ENCODE measurements at places on chromosomes 13 and 19.
A peak's percentile ranks its signal among the peaks of the same experiment; 100 is the strongest.

DNA sequence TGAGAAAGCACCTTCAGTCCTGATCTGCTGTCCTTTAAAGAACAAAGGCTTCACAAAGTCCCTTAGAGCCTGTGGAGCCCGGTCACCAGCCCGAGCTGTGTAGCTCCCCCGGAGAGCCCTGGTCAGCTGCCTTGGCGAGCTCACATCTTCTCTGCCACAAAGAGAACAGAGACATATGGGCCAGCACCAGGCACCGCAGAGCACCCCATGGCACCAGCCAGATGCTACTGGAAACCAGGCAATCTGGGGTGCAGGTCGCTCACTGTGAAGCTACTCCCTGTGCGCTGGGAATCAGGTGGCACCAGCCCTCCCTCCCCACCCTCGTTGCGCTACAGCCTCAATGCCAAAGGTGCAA, 44.3 kb upstream of the F7 start:
- DNase-seq: no peak

- DNase-seq: no peak
These were observed 767 bp downstream of the ETV2 start for GRCh38 chr19:35642312-35642711.

DNA sequence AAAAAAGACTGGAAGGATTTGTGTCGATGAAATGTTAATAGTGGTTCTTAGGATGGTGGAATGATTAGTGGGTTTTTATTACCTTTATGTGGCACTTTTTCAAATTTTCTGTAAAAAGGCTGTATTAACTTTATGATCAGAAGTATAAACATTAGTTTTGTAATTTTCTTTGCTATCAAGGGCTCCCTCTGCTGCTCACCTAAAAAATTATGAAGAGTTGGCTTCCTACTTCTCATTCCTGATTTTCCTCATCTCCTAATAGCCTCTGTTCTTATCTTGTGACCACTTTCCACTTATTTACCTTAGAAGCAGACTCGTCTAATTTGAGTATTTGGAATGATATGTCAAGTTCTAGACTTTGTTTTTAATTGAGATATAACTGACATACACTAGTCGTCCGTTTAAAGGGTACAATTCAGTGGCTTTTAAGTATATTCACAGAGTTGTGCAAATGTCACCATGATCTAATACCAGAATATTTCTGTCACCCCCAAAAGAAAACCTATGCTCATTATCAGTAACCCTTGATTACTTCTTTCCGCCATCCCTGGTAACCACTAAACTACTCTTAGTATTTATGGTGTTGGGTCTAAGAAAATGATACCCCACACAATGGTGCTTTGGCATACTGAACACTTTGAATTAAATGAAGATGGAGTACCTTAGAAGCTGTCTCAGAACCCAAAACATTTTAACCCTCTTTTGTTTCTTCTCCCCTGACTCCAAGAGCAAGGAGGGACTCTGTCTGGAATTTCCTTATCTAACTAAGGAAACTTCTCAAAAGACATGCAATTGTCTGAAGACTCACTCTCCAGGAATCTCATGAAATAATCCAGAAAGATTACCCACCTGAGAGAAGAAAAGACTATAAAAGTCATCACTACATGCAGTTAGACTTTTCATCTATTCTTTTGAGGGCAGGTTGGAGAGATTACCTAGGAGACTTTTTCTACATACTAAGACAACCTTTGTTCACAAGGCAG, 311.3 kb downstream of the DLEU7 start:
- DNase-seq: no peak

DNA sequence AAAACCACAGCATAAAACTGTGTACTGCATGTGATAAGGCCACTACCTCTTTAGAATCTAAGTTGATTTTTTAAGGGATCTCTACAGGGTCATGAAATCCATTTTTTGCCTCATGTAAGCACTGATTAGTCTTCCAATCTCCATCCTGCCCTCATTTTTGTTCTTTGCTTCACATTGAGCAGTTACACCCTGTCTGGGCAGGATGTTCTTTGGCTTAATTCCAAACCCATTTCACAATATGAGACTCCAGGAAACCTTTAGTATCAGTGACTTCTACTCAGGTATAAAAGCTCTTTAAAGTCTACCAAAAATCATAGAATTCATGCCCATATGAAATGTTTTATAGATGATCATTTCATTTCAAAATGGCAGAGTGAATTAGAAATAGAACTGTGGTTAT, 592.6 kb downstream of the TBC1D4 start:
- peak; percentile 6 for DNase-seq

DNA sequence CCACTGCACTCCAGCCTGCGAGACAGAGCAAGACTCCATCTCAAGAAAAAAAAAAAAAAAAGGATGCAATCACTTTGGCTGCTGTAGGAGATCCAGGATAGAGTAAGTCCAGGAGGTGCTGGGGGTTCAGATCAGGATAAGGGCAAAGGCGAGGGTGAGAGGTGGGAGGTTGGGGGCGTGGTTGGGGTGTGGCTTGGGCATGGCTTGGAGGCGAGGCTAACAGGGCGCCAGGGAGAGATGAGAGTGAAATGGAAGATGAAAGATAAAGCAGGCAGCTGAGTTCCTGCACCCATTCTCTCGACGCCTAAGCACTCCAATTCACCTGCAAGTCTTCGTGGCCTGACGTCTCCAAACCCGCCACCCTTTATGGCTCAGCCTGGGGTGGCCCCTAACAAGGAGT, 25.0 kb upstream of the ZNRF4 start:
- no peak for DNase-seq

DNA sequence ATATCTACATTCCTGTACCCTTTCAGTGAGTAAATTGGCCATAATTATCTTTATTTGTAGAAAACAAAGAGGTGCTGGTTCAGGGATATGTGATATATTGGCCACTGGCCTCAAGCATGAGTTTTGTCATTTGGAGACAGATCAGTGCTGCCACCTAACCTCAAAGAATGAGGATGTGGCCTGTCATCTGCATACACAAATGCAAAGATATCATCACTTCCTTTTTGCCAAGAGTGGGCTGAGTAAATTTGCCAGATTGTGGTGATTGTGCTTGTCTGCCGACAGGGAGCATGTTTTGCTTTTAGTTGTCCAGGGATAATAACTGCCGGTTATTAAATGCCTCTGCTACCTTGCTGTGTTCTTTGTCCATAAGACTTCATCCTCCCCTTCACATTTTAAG, 44.2 kb downstream of the WASF3 start:
- DNase-seq: no peak

- DNase-seq: no peak
These were observed 47.9 kb downstream of the CERS4 start for GRCh38 chr19:8257052-8257443.

- peak; percentile 18 for DNase-seq
These were observed 1589.1 kb upstream of the SPRY2 start for GRCh38 chr13:81929988-81930387.

DNA sequence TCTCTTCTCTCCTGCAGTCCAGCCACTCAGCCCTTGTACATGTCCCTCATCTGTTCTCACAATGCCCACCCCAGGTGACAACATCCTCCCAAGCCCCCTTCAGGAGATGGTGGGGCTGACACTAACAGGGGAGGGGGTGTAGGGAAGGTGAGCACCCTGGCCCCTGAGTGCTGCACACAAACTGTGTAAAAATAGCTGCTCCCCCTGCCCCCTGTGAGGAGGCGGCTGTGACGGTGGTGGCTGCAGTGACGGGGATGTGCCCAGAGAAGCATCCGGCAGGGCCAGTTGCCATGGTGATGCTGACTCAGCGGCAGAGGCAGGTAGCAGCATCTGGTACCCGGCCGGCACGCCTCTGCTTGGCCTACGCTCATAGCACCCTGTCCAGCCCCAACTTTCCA, 13.0 kb upstream of the JUND start:
- peak; percentile 48 for DNase-seq

DNA sequence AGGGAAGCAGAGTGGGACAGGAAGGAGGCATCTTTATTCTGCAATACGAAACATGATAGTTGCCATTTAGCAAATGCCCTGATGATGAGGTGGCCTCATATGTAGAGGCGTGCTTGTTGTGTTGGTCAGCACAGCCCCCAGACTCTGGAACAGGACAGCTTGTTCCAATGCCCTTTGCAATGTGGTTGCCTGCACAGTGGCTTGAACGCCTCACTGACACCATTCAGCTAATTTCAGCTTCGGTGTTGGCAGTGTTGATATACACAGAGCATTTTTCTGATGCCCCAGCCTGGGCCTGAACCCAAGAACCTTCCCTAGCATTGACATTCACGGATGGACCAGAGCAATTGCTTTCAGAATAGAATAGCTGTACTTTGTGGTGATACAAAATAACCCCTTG, 133.3 kb downstream of the HS6ST3 start:
- DNase-seq: no peak

- peak; percentile 21 for DNase-seq
These were observed 1.5 kb upstream of the ECSIT start for GRCh38 chr19:11530432-11530831.

- no peak for DNase-seq
These were observed 572 bp downstream of the UGGT2 start for GRCh38 chr13:96052656-96053002.

All from NCI-H1105 treated with DMSO at 0.1 percent for 48 hours (cell line).